ENCODE measurements at places on chromosomes 16 and 17. TPM values are rescaled to one million over a fixed set of nuclear protein-coding genes. Genes with fewer than 3 reads are reported as not detected.
A peak's percentile ranks its signal among the peaks of the same experiment; 100 is the strongest.

Gene ZG16B
- total RNA-seq: not detected

Gene CCL16
- total RNA-seq: not detected

Gene CCR7
- total RNA-seq: 0.23 TPM

Gene DUS1L
- 40.1 TPM for total RNA-seq

Gene TIMP2
- 693 TPM for total RNA-seq

Gene PARD6A
- total RNA-seq: 5.1 TPM

- peak overlapping the region; percentile 84 for H3K27ac ChIP-seq
- H3K36me3 ChIP-seq: no peaks in the 10 kb centered on the region
- H3K4me3 ChIP-seq: peak overlapping the region; percentile 41
- H3K27me3 ChIP-seq: no peaks in the 10 kb centered on the region
Measured at GRCh38 chr16:57299009-57299718, 14.7 kb upstream of the PLLP start.

- no peak overlapping the region for H3K27ac ChIP-seq
- H3K36me3 ChIP-seq: no peaks in the 10 kb centered on the region
- no peak for DNase-seq
- peaks cover 9% of the 10 kb centered on the region for H3K27me3 ChIP-seq
- H3K4me3 ChIP-seq: no peak overlapping the region
Measured at GRCh38 chr17:74852237-74853047, 7.2 kb downstream of the GRIN2C start.

DNA sequence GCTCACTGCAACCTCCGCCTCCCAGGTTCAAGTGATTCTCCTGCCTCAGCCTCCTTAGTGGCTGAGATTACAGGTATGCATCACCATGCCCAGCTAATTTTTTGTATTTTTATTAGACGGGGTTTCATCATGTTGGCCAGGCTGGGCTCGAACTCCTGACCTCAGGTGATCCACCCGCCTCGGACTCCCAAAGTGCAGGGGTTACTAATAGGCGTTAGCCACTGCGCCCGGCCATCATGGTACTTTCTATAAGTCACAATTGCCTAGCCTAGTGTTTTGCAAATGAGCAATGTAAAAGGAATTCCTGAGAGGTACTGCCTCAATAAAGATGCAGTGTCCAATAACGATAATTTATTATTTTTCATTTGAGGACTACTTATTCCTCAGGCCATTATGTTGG is 13.9 kb upstream of the PSMC3IP start:
- no peak overlapping the region for H3K27ac ChIP-seq
- H3K4me3 ChIP-seq: no peak overlapping the region
- DNase-seq: no peak
- H3K4me1 ChIP-seq: peaks cover 2% of the 10 kb centered on the region
- H3K36me3 ChIP-seq: no peaks in the 10 kb centered on the region

- no peaks in the 10 kb centered on the region for H3K27me3 ChIP-seq
- no peak overlapping the region for H3K27ac ChIP-seq
- H3K36me3 ChIP-seq: no peaks in the 10 kb centered on the region
- peaks cover 2% of the 10 kb centered on the region for H3K4me1 ChIP-seq
Measured at GRCh38 chr17:77887464-77888241, 70.8 kb upstream of the TNRC6C start.

DNA sequence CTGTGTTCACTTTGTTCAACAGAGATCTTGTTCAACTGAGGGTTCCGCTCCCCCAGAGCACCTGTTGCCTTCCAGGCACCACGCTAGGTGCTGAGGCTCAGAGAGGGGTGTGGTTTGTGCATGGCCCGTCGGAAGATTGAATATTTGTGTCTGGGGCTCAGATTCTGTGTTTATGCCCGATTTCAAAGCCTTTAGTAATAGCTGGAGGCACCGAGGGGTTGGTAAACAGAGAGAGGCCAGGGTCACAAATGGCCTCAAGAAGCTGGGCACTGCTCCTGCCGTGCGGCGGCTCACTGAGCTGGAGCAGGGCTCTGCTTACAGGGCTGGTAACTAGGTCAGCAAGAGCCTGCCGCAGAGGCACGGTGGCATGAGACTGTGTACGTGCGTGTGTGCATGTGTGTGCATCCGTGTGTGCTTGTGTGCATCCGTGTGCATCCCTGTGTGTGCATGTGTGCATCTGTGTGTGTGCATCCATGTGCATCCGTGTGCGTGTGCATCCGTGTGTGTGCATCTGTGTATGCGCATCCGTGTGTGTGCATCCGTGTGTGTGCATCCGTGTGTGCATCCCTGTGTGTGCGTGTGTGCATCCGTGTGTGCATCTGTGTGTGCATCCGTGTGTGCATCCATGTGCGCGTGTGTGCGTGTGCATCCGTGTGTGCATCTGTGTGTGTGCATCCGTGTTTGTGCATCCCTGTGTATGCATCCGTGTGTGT is 5.4 kb downstream of the ITGAE start:
- no peak overlapping the region for H3K4me3 ChIP-seq
- no peaks in the 10 kb centered on the region for H3K27me3 ChIP-seq
- no peak overlapping the region for H3K27ac ChIP-seq
- no peaks in the 10 kb centered on the region for H3K36me3 ChIP-seq
- no peak for DNase-seq

DNA sequence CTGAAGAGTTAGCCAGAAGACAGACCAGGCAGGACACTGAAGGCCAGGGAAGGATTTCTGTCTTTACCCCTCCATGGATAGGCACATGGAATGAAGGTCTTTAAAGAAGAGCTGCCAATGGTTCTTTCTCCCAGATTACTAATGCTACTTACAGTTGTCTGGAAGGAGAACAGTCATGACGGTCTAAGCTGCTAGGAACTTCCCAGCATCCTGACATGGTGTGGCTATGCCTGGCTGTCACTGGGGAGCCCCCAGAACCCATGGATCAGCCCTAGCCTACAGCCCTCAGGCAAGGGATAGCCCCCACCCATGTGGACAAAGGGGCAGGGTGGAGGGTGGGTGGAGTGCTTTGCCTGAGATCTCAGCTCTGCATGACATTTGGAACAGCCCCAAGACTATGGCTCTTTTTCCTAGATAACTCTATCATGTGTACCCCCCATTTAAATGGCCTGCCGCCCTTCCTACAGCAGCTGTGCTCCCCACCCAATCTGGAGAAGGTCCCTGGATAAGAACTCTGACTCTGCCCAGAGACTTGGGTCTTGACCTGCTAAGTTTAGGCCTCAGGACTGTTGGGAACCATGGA is 9.2 kb upstream of the KAT7 start:
- peaks cover 4% of the 10 kb centered on the region for H3K4me1 ChIP-seq
- no peak overlapping the region for H3K27ac ChIP-seq
- H3K4me3 ChIP-seq: no peak overlapping the region
- DNase-seq: no peak

DNA sequence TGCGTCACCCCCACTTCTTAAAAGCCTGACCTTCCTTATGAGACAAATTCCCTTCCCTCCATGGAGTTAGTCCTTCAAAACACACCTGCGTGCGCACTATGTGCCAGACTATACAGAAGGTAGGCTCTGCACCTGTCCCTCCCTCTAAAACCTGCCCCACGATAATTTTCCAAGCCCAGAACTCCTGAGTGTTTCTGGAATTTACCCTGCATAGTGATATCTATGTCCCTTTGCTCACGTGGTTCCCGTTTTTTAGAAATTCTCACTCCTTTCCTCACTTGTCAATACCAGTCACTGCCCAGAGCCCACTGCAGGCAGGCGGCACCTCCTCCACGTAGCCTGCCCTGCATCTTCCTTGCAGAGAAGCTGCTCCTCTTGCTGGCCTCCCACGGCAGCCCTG is 82.2 kb downstream of the SLC6A2 start:
- H3K27me3 ChIP-seq: no peaks in the 10 kb centered on the region
- no peaks in the 10 kb centered on the region for H3K4me1 ChIP-seq
- H3K36me3 ChIP-seq: no peaks in the 10 kb centered on the region

DNA sequence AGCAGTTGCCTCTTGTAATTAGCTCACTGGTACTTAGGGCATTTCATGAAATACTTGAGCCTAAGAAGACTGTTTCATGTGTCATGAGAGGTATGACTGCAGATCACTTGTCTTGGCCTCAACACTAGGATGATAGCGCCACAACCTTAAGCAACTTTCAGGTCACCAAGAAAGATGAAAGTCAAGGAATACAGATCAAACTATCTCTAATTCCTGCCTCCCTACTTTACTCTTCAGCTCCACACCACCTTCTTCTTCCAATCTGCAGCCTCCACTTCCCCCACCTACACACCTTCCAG is 28.0 kb downstream of the GNA13 start:
- no peak overlapping the region for H3K4me3 ChIP-seq
- H3K4me1 ChIP-seq: peaks cover 5% of the 10 kb centered on the region
- no peak overlapping the region for H3K27ac ChIP-seq
- H3K27me3 ChIP-seq: no peaks in the 10 kb centered on the region
- H3K36me3 ChIP-seq: no peaks in the 10 kb centered on the region

DNA sequence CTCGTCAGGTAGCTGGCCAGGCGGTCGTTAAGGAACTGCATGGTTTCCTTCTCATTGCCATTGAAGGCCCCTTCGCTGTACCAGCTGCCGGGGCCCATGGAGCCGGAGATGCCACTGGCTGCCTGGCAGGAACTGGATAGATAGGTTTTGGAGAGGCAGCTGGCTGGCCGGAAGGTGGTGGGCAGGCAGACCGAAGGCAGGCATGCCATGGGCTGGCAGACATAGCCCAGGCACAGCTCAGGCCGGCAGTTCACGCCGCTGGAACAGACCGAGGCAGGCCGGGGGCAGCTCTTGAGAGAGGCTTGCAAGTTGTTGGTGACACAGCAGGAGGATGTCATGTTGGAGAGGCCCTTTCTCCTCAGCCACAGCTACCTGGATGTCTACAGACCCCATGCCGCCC is at the start of gene KRT32:
TSS of gene KRT32 (minus strand) at position 399 of the 400 bp plus-strand sequence. CDS start at position 338, 61 bp downstream.
- no peaks in the 10 kb centered on the region for H3K36me3 ChIP-seq
- peaks cover 2% of the 10 kb centered on the region for H3K4me1 ChIP-seq
- H3K27ac ChIP-seq: no peak within 1 kb of the TSS
- no peak for DNase-seq
- H3K27me3 ChIP-seq: no peaks in the 10 kb centered on the region

- H3K4me3 ChIP-seq: no peak overlapping the region
- H3K4me1 ChIP-seq: no peaks in the 10 kb centered on the region
- DNase-seq: no peak
- no peak overlapping the region for H3K27ac ChIP-seq
- H3K36me3 ChIP-seq: no peaks in the 10 kb centered on the region
- no peaks in the 10 kb centered on the region for H3K27me3 ChIP-seq
Measured at GRCh38 chr16:52657924-52658323, 111.0 kb upstream of the TOX3 start.

DNA sequence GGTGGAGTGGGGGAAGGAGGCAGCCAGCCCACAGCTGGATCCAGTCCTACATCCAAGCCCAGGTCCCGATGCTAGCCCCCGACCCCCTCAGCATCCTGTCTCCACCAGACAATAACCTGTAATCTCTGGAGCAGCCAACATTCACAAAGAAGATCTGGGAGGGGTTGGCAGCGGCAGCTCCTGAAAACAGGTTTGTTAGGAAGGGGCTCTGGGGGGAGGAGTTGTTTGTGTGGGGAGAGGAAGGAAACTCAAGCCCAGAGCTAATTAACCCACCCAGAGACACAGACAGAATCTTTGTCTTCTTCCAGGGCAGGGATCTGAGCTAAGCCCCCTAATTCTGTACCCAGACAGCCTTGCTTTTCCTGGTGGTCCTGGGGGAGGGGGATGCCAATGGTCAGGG is 4.6 kb upstream of the C17orf113 start:
- H3K27me3 ChIP-seq: no peaks in the 10 kb centered on the region
- H3K4me1 ChIP-seq: peaks cover 1% of the 10 kb centered on the region
- no peaks in the 10 kb centered on the region for H3K36me3 ChIP-seq
- H3K27ac ChIP-seq: no peak overlapping the region
- no peak overlapping the region for H3K4me3 ChIP-seq

DNA sequence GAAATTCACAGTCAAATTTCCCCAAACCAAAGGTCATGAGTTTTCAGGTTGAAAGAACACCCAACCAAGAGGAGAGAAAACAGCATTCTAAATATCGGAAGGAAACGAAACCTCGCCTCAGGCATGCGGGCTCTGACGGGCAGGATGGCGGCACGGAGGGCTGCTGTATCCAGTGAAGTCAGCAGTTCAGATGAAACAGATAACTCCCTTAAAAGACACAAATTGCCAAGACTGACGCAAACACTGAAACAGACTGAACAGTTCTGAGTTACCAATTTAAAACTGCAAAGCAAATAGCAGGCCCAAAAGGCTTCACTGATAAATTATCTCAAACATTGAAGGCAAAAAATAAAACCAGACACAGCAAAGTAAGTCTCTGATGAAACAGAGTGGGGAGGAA is 20.6 kb upstream of the CDH15 start:
- H3K4me3 ChIP-seq: no peak overlapping the region
- peaks cover 7% of the 10 kb centered on the region for H3K4me1 ChIP-seq
- no peaks in the 10 kb centered on the region for H3K36me3 ChIP-seq
- H3K27me3 ChIP-seq: no peaks in the 10 kb centered on the region
- H3K27ac ChIP-seq: no peak overlapping the region
- DNase-seq: no peak

GRCh38 chr17:70080541-70081347 is 5.7 kb downstream of the KCNJ16 start:
- H3K27ac ChIP-seq: no peak overlapping the region
- H3K4me3 ChIP-seq: no peak overlapping the region
- no peak for DNase-seq
- H3K27me3 ChIP-seq: no peaks in the 10 kb centered on the region
- peaks cover 14% of the 10 kb centered on the region for H3K4me1 ChIP-seq

DNA sequence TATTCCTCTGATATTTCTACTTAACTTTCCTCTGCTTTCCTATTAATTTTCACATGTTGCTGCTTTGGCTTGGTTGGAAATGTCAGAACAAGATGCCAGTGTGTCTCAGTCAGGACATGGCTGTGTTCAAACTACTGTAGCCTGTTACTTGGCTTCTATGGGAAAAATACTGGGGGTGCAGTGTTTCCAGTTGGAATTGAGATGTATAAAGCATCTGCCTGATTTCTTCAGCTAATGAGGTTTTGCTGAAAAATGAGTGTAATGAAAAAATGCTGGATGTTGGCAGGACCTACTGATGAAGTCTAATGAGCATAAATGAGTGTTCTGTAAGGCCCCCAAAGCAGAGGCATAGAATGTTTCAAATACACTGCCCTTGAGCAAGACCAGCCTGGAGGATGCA is 166.6 kb downstream of the PHKB start:
- no peak for DNase-seq
- no peaks in the 10 kb centered on the region for H3K4me1 ChIP-seq
- H3K4me3 ChIP-seq: no peak overlapping the region
- H3K36me3 ChIP-seq: no peaks in the 10 kb centered on the region
- no peak overlapping the region for H3K27ac ChIP-seq
- H3K27me3 ChIP-seq: no peaks in the 10 kb centered on the region

DNA sequence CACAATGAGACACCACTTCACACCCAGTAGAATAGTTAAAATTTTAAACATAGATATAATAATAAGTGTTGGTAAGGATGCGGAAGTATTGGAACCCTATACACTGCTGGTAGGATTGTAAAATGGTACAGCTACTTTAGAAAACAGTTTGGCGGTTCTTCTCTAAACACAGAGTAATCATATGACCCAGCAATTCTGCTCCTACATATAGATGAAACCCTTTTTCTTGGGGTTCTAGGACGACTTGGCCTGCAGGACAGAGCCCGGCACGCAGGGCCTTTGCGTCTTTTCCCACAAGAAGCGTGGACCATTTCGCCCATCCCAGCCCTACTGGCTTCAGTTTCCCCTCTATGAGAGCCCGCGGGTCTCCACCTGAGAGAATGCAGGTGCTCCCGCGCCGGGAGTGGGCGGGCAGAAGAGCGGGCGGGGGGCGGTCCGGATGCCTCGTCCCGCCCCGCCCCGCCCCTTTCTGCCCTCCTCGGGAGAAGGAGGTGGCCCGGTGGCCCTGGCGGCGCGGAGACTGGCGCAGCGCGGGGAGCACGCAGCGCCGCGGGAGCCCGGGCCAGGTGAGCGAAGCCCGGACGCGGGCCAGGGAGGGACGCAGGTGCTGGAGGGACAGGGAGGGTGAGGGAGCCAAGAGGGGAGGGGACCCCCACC is at the start of gene SDR42E2:
TSS of gene SDR42E2 (plus strand) at position 508 of the 657 bp plus-strand sequence. CDS start 3,077 bp downstream, outside the sequence.
- no peak for DNase-seq
- no peak within 1 kb of the TSS for H3K27ac ChIP-seq
- no peak within 1 kb of the TSS for H3K4me3 ChIP-seq
- no peaks in the 10 kb centered on the region for H3K4me1 ChIP-seq
- no peaks in the 10 kb centered on the region for H3K27me3 ChIP-seq

All from ovary (tissue), 10 donors.